WTC11 (cell line): ENCODE measurements at places on chromosomes 7 and 10. TPM values are rescaled to one million over a fixed set of nuclear protein-coding genes. Genes with fewer than 3 reads are reported as not detected.
A peak's percentile ranks its signal among the peaks of the same experiment; 100 is the strongest.

DNA sequence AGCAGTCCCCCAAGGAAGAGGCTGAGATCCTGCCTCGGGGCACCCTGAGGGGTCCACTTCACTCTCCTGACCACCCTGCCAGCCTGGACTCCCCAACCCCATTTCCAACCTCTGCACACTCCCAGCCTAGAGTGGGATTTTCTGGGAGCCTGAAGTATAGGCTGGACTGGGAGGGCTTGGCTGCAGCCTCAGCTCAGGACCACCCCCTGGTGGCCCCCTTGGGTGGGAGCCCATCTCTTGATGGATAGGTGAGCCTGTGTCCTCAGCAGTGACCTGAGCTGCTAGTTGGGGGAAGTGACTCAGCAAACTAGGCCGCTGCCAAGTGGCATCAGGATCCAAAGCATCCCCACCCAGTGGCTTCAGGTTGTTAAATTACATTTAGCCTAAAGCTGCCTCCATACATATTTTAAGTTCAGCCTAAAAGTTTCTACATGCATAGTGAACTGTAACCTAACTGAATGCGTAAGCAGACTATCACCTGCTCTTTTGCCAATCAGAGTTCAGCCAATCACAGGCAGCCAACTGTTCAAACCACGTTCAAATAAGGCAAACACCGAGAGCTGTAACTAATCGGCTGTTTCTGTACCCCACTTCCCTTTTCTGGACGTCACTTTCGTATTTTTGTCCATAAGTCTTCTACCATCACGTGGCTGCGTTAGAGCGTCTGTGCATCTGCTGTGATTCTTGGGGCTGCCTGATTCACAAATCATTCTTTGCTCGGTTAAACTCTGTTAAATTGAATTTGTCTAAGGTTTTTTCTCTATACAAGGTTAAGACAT is 144.0 kb downstream of the PLPP4 start:
- DNase-seq, result peak; percentile 67

- DNase-seq, result peak; percentile 56
Observed at GRCh38 chr10:99520847-99521764, 11.6 kb upstream of the NKX2-3 start.

DNA sequence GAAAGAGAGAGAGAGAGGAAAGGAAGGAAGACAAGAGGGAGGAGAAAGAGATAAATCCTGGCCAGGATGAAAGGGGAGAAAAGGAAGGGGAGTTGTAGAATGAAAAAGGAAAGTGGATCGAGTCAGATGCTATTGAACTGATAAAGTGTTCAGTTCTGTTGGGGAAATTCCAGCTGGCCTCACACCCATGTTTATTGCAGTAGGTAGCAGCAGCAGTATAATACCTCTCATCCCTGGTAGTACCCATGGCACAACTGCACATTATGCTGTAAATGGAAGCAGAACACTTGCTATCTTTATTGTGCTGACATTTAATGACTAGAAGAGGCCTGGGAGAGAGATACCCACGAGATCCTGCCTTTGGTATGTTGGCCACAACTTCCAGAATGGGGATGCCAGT is 178.1 kb downstream of the EVX1 start:
- no peak for DNase-seq

The AS3MT gene
- total RNA-seq, result 8.8 to 10.4 TPM (median 9.3 TPM) in 3 replicates

The IFIT5 gene
- total RNA-seq, result 1.7 to 2.0 TPM (median 1.8 TPM) in 3 replicates

- no peak for DNase-seq
Observed at GRCh38 chr10:47022311-47023131, 111.3 kb downstream of the PTPN20 start.

The HDAC9 gene
- total RNA-seq, result 14.6 to 18.8 TPM (median 18.0 TPM) in 3 replicates

The CNTNAP2 gene
- total RNA-seq, result 54.2 to 63.8 TPM (median 55.1 TPM) in 3 replicates

- DNase-seq, result no peak
Observed at GRCh38 chr7:90817151-90817550, 221.0 kb downstream of the CDK14 start.

The PHYHIPL gene
- total RNA-seq, result 0.13 to 0.25 TPM (median 0.21 TPM) in 3 replicates
